Activated CD4-positive, alpha-beta T cell treated with anti-CD3 and anti-CD28 coated beads, Interleukin-2, Interleukin-6, amounts not matched to agents 100 ng/mL and 50 ng/mL, durations not matched to agents 16 hours and 8 hours (primary cell): ENCODE measurements at places on chromosomes 4 and X.
A peak's percentile ranks its signal among the peaks of the same experiment; 100 is the strongest.

DNA sequence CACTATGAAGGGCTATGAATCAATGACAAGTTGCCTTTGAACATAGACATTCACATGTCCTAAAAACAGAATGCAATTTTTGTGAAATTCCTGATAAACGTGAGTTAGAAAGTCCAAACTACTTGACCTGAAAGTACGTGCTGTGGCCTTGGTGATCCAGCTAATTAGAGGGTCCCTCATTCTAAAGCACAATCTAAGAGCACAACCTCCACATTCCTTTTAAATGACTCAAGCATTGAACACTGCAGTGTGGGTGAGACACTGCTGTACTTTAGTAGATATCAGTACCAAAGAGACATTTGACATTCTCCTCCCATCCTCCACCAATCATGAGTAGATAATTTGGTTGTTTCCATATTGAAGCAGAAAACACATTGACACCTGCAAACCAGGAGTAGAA lies 73.5 kb downstream of the FAM47B start:
- no peak for DNase-seq

- no peak for DNase-seq
These were observed 24.7 kb downstream of the APBB2 start for GRCh38 chr4:41189666-41190065.

GRCh38 chrX:120604361-120604782 lies 471 bp downstream of the MCTS1 start:
- DNase-seq: peak; percentile 49

DNA sequence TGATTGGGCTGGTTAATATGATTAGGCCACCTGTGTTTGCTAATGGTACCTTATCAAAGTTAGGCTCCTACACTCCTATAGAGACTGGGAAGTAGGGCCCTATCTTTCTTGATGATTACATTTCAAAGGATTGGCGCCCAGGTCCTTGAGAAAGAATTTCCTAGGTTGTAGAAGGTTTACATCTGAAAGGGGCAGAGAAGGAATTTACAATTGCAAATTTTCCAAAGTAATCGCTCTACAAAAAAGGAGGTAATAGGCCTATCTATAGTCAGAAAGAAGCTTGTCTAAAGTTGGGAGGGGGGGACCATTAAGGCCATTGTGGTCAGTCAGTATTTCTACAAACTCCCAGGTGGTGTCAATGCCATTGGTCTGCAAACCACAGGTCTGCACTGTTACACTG lies 638.4 kb downstream of the IL1RAPL1 start:
- no peak for DNase-seq

DNA sequence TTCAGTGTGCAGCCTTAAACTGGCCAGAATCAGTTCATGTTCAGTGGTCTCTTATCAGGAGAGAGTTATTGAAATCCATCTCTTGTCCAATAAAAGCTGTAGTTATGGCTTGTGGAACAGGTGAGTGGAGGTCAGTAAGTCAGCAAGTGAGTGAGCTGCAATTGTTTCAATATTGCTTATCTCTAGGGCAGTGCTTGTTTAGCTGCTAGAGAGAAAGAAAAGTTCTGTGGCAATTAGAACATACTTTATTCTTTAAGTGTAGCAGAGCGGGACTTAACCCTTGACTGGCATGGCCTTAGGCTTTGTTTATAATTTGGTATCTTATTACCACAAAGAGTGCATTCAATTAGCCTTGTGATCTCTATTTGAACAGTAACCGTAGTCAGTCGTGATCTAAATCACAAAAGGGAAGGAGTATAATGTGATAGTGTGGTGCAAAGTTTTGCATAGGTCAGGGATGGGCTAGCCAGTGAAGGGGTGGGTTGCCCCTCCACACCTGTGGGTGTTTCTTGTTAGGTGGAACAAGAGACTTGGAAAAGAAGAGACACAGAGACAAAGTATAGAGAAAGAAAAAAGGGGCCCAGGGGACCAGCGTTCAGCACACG lies 6.9 kb upstream of the ETDC start:
- no peak for DNase-seq

DNA sequence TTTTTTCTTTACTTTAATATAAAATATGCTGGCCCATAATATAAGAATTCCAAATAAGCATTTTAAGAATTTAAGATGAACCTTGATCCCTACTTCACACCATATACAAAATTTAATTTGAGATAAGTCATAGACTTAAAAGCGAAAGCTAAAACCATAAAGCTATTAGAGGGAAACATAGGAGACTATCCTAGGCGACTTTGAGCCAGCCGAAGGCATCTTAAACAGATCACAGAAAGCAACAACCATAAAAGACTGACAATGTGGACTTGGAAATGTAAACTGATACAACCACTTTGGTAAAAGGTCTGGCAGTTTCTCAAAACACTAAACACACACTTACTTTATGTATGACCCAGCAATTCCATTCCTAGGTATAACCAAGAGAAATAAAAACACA lies 125.0 kb downstream of the EFHC2 start:
- no peak for DNase-seq

GRCh38 chr4:136009258-136009832 lies 1522.9 kb downstream of the PCDH18 start:
- no peak for DNase-seq

GRCh38 chr4:169102026-169102425 lies 92.0 kb upstream of the CBR4 start:
- DNase-seq: no peak

- no peak for DNase-seq
These were observed 37.6 kb downstream of the GAB1 start for GRCh38 chr4:143374255-143374654.

GRCh38 chrX:150616863-150617198 lies 48.4 kb downstream of the MTM1 start:
- DNase-seq: no peak

GRCh38 chr4:139810710-139811109 lies 145.1 kb downstream of the MGST2 start:
- DNase-seq: no peak

- no peak for DNase-seq
These were observed 35.9 kb downstream of the GYPA start for GRCh38 chr4:144104509-144105130.
